ENCODE measurements at places on chromosomes 1 and 21. TPM values are rescaled to one million over a fixed set of nuclear protein-coding genes. Genes with fewer than 3 reads are reported as not detected.

DNA sequence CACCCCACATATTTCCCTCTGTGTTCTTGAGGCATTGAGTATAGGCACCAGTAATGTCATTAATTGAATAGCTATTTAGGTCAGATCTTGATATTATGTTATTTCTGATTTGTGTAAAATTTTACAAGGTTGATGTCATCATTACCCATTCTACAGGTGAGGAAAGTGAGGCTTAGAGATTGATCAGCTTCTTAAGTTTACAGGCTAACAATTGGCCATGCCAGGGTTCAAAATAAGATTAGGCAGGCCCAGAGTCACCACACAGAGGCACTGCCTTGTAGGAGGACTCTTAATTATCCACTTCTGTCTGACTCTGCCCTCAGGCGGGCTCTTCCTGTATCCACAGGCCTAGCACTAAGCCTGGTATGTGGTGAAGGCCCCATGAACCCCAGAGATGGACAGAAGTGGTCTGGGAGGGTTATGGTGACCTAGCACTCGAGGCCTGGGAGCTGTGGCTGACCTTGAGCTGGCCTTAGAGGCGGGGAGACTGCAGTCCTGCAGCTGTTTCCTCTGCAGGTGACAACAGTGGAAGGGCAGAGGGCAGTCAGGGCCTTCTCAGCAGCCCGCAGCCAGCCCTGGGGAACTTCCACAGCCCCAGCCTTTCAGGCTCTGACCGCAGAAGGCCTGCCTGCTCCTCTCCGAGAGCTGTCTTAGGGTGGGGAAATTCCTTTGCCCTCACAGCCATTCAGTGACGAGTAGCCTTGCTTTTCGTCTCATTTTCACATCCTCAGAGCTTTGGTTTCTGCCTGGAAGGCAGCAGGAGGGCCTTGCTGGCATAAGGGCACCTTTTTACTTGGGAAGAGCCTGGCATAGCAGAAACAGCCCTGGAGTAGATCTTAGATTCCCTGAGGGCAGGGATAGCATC is 12.2 kb downstream of the ZDHHC18 start:
- no peak for ATAC-seq

- no peak for ATAC-seq
These were observed 13.2 kb downstream of the IGSF3 start for GRCh38 chr1:116654351-116654750.

The OR6K3 gene
- not detected for total RNA-seq

The ERG gene
- total RNA-seq: 3.3 TPM

- no peak for ATAC-seq
These were observed at the start of gene CHIT1 for GRCh38 chr1:203229471-203230135. TSS of gene CHIT1 (minus strand) at chr1:203229673. CDS start at chr1:203229636, 37 bp downstream.

DNA sequence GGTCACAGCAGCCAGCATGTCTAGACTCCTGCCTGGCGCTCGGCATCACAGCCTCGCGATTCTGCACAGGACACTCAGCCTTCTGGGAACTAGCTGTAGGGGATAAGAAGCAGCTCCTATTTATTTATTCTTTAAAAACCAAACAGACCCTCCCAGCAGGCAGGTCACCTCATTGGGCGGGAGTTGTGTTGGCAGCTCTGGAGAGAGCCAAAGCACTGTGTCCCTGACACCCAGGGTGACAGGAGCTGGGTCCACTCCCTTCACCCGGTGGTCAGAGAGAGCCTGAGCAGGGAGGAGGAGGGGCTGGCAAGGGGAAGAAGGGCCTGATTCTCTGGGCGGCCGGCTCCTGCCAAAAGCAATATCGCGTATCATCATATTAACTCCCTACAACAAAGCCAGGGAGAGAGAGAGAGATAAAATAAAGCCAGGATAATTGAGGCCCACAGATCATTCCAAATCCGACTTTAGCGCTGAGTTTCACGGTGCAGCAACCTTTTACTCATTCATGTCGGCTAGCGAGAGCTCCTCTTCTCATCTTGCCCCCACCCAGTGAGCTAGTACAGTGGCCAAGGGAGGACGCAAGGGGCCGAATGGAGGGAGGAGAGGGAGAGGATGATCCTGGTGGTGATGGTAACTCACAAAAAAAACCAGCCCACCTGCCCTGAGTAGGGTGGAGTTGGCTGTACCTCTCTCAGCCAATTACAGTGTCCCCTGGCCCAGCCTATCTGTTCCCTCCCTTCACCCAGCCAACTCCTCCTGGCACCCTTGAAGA is 79.8 kb upstream of the IFFO2 start:
- ATAC-seq: no peak

The RNPEP gene
- 40.0 TPM for total RNA-seq

- no peak for ATAC-seq
These were observed 83.4 kb downstream of the GREM2 start for GRCh38 chr1:240528591-240528990.

The C1orf87 gene
- not detected for total RNA-seq

DNA sequence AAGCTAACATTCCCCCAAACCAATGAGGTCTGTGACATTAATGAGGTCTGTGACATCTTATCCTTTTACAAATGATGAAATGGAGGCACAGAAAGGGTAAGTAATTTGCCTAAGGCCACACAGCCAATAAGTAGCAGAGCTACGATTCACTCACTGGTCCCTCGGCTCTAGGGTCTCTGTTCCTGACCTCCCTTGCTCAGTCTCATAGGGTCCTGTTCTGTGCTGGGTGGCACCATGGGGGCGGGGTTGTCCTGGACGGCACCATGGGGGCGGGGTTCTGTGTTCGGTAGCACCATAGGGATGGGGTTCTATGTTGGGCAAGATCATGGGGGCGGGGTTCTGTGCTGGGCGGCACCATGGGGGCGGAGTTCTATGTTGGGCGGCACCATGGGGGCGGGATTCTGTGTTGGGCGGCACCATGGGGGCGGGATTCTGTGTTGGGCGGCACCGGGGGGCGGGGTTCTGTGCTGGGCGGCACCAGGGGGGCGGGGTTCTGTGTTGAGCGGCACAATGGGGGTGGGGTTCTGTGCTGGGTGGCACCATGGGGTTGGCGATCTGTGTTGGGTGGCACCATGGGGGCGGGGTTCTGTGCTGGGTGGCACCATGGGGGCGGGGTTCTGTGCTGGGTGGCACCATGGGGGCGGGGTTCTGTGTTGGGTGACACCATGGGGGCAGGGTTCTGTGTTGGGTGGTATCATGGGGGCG is 55.6 kb downstream of the CLSTN1 start:
- ATAC-seq: no peak

All from gastroesophageal sphincter (tissue), 4 donors.